KBM-7 (cell line): ENCODE measurements at places on chromosomes 2 and 18.
A peak's percentile ranks its signal among the peaks of the same experiment; 100 is the strongest.

GRCh38 chr2:85999061-85999831 is 106.4 kb downstream of the POLR1A start:
- DNase-seq: peak; percentile 69

DNA sequence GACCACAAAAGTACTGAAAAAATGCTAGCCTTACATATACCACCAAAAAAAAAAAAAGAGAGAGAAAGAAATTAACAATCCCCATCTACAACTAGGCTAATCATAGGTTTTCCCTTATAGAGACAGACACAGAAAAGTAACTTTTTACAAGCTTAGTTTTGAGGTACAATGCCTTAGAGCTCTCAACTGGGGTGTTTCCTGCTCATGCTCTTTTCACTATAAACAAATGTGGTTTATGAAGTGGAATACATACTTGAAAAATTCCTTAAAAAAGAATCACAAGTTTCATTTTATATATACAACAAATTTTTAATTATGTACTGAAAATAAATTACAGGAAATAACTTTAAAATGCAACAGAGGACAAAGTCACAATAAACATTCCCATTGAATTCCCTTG is 82.5 kb downstream of the ATL2 start:
- DNase-seq: no peak

DNA sequence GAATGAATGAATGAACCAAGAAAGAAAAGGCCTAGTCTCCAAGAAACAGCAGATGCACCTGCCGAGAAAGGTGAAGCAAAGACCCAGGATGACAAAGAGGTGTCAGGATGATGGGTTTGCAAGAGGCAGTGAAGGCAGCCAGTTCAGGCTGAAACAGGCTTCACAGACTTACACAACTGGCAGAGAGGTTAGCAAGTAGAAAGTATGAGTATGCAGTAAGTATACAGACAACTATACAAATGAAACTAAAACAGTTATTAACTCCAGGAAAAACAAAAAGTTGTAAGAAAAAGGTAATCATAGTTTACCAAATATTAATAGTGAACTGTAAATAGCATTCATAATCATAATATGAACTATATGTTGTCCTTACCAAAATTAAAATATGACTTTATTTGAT is 19.8 kb upstream of the RNU4ATAC start:
- no peak for DNase-seq

DNA sequence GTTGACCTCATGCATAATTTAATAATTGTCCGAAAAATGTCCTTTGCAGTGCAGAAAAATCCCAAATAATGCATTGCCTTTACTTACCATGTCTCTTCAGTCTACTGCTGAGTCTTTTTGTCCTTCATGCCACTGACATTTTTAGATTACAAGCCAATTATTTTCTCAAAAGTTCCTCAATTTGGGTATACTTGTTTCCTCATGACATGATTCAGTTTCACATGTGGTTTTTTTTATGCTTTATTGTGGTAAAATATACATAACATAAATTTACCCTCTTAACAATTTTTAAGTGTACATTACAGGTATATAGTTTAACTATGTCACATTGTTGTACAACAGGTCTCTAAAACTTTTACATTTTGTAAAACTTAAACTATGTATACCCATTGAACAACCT is 81.0 kb downstream of the EPC2 start:
- no peak for DNase-seq

DNA sequence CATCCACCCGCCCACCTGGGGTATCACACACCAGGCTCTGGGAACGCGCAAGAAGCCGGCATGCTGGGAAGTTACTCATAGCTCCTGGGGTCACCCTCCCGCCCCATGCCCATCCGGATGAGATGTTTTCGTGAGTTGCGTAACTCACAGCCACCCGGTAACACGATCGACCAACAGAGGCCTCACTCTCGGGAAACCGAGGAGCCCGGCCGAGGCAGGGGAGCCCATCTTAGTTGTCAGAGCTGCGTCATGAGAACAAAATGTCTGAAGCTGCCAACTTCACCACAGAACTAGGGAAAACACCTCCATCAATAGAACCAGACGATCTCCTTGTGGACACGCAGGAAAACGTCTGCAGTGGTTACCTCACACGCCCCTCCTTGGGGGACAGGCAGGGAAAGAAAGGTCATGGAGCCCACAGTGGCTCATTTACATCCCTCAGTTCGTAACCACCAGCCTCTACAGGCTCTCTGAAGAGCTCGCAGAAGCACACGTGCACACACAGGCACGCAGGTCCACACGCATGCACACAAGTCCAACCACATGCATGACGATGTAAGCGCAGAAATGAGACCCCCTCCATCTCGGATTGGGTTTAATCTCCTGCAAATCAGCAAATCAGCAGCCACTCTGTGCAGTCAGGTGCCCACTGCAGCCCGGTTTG is 26.2 kb downstream of the ADI1 start:
- DNase-seq: no peak

DNA sequence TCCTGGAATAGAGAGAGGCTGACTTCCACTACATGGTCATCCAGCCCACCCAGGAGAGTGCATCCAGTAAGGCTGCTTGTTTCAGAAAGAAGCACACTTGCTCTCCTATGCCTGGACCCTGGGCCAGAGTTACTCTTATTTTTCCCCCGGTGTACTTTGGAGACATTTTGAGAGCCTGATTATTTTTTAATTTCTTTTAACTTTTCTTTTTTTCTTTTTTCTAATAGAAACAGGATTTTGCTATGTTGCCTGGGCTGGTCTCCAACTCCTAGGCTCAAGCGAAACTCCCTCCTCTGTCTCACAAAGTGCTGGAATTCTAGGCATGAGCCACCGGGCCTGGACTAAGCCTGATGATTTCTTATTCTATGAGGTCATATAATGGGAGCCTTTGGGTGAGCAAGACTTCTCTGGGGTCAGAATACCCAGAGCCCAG is 62.2 kb downstream of the RPL37A start:
- DNase-seq: no peak

GRCh38 chr2:223273995-223274394 is 222.0 kb downstream of the KCNE4 start:
- DNase-seq: no peak

- DNase-seq: no peak
Measured at GRCh38 chr2:196968516-196968915, 42.0 kb upstream of the PGAP1 start.

GRCh38 chr2:44016282-44016681 is 20.5 kb upstream of the LRPPRC start:
- peak; percentile 56 for DNase-seq

GRCh38 chr2:127106991-127107621 is at the start of gene BIN1:
BIN1 (minus strand) TSS chr2:127107154; CDS start chr2:127106943, 211 bp downstream.
- DNase-seq: peak; percentile 84

GRCh38 chr2:99299580-99299979 is 1.4 kb downstream of the LYG1 start:
- no peak for DNase-seq

GRCh38 chr18:805008-805754 is 6.9 kb downstream of the YES1 start:
- DNase-seq: no peak

DNA sequence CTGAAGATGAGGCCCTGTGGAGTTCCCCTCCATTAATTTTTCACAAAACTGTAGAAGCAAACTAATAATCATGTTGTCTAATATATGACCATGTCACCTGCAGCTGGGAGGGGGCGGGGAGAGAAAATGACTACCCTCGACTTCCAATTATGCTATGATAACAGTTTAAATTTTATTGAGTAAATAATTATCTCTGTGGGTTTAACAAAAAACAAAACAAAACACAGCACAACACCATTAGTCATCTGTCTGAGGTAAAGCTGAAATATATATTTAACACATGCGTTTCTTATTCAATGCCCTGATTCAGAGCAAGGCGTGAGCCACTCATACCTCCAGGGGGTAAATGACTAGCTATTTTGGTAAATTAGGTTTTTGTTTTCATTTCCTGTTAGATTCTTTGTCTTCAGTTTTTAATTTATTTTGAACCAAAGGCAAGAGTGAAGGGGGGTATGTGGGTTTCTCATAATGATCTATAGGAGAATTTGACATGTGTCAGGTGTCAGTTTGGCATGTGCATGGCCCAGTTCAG is 77.4 kb upstream of the ZCCHC2 start:
- no peak for DNase-seq

DNA sequence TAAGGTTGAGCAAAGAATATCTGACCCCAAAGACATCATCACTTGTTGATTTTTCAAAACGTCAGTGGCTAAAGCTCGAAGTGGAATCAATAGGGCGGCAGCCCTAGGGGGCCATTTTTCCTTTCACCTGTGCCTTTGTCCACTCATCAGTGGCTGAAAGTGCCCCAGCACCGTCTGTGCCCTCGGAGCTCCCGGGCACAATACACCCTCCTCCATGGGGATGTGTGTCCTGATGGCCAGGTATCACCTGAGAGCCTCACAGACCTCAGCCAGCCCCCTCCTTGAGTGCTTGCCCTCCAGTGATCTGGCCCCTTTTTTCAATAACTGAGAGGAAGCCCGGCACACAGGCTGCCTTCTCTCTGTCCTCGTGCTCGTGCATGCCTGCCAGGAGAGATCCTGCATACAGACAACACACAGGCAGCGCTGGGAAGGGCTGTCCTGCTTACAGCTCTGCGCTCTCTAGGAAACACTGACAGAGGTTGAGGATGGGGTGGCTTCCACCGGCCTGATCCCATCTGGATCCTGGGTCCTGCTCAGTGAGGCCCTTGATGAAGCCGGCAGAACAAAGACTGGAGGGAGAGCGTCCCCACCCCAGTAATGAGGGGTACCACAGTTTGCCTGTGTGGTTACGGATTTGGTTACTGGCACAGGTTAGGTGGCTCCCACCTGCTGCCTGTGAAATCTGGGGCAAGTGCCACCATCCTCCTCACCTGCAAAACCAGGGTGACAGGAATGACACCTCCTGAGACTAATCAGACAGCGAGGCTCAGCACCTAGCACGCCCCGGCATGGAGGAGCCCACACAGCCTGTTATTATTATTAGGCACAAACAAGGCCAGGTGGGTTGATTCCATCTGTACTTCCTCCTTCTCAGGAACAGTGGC is 197.5 kb upstream of the RAB6C start:
- DNase-seq: no peak

- no peak for DNase-seq
Measured at GRCh38 chr2:129915303-129915840, 64.1 kb upstream of the RAB6C start.

DNA sequence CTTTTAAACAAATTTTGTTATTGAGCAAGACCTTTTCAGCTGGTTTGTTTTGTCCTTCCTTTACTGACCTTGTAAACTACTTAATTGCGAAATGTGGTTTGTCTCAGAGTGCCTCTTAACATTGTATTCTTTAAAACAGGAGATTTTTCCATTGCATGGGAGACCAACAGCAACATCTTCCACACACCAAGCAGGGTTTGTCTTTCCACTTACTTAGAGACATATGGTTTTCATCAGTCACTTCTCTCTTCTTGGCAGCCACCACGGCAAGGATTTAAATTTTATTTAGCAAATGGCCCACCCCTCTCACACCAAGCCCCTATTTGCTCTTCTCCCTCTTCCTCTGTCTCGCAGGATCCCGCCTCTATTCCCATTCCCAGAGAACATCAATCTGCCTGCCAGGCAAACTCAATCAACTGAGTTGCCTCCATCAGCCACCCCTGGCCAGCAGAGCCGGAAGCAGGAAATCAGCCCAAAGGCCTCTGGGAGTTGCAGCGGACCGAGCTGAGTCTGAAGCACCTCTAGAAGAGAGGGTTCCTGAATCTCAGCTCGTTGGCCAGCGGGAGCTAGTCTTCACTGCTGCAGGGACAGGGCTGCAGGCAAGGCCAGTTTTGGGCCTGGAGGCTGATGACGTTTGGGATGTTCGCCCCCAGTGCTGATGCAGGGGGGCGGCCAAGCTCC is 11.3 kb upstream of the CIB4 start:
- DNase-seq: no peak

- DNase-seq: no peak
Measured at GRCh38 chr2:104861351-104862057, 7.6 kb downstream of the POU3F3 start.

GRCh38 chr18:75548353-75548905 is 120.9 kb upstream of the SMIM21 start:
- DNase-seq: peak; percentile 34

DNA sequence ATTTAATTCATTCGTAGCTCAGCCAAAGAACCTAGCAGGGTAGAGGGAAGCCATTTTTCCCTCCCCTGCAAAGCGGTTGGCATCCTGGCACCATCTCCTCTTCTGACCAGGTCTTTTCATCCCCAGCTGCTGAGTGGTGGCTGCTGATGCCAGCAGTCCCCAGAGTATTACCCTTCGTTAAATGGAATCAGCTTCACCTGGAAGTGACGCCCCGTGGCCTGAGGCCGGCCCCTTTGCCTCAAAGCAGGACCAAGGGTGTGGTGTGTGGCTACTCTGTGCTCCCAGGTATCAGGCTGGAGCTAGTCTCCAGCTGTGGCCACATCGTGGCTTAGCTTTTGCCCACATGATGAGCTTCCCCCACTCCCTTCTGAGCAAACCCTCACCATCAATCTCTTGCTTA is 12.3 kb upstream of the SP100 start:
- no peak for DNase-seq

DNA sequence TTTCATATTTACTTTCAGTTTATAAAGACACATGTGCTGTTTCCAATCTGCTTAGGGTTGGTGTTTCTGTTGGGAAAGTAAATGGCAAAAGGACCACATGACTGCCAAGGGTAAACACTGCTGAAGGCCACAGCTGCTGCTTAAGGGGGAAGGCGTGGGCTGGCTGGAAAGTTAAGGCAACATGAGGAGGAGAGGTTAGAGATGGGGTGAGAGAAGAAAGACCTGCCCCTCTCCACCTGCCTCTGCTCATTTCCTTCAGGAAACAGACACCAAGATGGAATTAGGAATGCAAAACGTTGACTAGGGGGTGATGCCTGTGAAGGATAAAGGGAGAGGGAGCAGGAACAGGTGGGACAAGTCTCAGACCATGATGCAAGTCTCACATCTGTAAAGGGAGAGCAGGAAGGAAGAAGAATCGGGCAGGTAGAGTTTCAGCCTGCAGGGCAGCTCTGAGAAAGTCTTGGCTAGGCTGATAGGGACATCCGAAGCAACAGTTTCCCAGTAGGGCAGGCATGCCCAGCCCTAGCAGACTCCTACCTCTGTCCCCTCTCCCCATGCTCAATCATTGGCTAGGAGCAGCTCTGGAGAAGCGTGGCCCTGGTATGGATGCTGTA is 86.0 kb downstream of the CDC42EP3 start:
- DNase-seq: no peak

DNA sequence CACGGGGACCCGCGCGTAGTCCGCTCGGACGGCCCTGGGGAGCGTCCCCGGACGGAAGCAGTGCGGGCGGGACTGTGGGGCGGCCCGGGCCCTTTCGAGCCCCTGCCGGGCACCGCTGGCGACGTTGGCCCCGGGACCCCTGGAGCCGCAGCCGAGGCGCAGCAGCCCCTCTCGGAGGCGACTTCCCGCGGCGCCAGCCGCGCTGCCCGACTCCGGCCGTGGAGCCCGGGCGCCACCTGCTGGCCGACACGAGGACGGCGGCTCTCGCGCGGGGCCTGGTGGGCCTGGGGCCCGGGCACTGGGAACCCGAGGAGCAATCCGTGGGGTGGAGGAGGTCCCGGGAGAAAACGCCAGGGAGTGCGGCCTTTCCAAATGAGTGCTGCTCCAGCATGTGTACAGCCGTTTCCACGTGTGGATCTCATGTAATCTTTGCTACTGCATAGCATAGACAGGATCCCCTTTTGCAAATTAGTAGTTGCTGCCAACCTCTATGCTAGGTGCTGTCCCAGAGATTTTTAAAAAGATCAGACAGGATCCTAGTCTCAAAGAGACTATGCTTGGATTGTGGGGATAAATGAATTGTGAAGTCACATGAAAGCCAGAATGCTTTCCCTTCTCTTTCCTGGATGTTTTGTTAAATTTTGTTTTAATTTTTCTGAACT is 4.0 kb downstream of the ID2 start:
- peak; percentile 76 for DNase-seq
